Neuronal stem cell (in vitro differentiated cells): ENCODE measurements at places on chromosomes 3 and 15.

DNA sequence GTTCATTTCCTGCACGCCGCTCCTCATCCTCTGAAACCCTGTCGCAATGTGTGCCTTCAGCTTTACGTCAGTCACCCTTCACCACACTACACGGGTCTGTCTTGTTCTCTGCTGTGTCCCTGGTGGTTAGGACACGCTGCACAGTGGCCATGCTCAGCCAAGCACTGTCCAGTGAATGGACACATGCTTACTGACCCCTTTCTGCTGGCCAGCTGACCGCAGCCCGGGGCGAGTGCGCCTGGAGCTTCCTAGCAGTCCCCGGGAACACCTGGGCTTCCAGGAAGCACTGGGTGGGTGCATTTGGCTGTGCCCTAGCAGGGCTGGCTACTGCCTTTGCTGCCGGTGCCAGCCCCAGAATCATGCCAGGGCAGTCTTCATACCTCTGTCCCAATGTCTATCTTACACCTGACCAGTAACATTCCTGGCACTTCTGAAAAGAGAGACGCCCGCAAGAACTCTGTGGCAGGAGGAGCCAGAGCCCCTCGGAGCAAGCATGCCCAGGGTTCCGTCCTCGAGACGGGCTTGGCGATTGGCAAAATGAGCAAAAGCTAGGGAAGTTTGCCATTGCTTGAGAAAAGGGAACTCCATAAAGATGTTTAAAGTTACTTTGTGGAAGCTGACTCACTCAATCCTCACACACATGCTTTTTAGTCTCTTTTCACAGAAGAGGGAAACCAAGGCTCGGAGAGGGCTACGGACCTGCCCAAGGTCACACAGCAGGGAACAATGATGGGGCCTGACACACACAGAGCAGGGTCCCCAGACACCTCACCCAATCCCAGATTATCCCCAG, 15.7 kb upstream of the ZXDC start:
- no peak for DNase-seq

DNA sequence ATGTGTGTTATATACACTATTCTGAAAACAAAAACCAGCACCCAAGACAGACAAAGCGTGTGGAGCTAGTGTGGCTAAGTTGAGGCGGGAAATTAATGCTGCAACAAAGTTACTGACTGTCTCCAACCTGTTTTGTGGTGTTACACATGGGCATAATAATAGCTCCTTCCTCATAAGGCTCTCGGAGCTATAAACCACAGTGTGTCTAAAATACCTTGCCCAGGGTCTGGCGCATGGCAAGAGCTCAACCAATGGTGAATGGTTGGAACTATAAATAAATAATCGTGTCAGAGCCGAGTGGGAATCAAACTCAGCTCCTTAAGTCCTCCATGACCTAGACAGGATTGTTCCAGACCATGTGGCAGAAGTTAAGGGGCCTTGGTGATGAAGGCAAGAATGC, 35.9 kb upstream of the TFRC start:
- DNase-seq = no peak

DNA sequence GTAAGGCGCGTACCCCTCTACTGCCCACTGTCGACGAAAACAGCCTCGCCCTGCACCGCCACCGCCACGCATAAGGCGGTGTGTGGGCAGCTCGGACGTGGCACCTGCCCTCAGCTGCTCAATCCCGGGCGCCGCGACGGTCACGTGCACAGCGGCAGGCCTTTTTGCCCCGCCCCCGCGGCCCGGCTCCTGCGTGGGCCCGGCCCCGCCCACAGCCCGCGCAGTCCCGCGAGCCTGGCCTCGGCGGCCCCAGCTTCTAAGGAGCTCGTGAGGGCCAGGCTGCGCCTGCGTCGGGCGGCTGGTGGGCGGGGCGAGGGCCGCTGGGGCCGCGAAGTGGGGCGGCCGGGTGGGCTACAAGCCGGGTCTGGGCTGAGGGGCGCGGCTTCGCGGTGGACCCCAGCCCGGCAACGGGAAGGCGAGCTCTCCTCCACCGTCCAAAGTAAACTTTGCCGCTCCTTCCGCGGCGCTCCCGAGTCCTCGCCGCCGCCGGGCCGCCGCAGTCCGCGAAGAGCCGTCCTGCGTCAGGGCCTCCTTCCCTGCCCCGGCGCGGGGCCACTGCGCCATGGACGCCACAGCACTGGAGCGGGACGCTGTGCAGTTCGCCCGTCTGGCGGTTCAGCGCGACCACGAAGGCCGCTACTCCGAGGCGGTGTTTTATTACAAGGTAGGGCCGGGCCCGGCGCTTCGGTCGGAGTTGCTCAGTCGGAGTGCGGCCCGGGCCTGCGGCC, at the start of gene CAPN7:
TSS of gene CAPN7 (plus strand) at position 313 of the 728 bp plus-strand sequence. CDS start at position 563, 250 bp downstream.
- peak; percentile 91 for DNase-seq

- DNase-seq = no peak
Observed at GRCh38 chr3:101223016-101223415, 97.4 kb downstream of the IMPG2 start.

- DNase-seq = peak; percentile 43
Observed at GRCh38 chr3:41198526-41198925, 779 bp upstream of the CTNNB1 start.

DNA sequence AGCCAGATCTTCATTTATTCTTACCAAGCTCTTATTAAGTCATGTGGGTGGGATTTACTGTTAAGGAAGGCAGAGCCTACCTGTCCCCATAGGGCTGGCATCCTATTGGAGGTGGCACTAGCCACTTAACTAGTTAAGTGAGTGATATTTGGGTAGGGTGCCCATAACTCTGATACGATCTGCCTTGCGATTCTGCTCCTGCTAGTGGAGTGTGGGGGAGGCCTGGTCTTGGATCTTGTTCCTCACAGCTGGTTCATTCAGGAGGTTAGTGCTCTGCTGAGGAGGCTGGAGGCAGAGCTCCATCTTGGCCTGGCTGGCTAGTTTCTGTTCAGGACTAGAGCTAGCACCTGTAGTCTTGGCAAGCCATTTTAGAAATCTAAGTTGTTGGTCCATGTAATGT, 9.3 kb downstream of the BAHD1 start:
- no peak for DNase-seq

- DNase-seq = no peak
Observed at GRCh38 chr15:96462768-96463750, 132.6 kb downstream of the NR2F2 start.

DNA sequence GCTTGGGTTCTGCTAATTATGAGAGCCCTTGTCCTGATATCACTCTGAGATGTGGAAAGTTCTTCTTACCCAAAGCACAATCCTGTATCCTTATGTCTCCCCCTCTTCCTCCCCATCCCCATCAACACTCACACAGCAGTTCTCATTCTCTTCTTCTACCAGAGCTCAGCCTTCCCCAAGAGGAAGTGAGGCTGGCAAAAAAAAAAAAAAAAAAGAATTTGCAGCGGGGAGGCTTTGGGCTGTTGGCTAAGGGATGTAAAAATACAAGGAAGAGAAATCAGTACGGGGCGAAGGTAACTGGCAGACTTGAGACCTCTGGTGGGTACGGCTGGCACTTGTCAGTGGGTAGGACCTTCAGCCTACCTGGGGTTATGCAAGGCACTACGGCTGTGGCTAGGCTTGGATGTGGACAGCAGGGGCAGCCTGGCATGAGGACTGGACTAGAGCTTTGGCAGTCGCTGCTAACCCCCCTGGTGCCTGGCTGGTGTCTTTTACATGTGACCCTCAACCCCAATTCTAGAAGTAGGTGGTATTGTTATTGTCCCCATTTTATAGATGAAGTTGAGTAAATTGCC, 5.4 kb downstream of the VIPR1 start:
- no peak for DNase-seq

- no peak for DNase-seq
Observed at GRCh38 chr3:15041950-15042349, 23.2 kb downstream of the MRPS25 start.

- DNase-seq = no peak
Observed at GRCh38 chr3:195897081-195897852, 11.1 kb downstream of the TNK2 start.

- no peak for DNase-seq
Observed at GRCh38 chr3:112143251-112143650, 10.2 kb upstream of the GCSAM start.
